ENCODE measurements at places on chromosomes 5 and 9.

GRCh38 chr5:23419115-23419514, 88.3 kb upstream of the PRDM9 start:
- DNase-seq = no peak

DNA sequence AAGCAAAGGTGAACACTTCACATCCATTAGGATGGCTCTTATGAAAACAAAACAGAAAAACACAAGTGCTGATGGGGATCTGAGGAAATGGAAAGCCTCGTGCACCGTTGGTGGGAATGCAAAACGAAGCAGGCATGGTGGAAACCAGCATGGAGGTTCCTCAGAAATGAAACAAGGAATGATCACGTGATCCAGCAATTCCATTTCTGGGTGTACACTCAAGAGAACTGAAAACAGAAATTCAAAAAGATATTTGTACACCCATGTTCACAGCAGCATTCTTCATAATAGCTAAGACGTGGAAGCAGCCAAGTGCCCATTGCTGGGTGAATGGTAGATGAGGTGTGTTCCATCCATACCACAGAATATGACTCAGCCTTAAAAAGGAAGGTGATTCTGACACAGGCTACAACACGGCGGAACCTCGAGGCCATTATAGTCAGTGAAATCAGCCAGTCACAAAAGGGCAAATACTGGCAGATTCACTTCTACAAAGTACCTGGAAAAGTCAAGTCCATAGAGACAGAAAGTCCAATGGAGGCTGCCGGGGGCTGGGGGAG, 87.2 kb upstream of the RAPGEF1 start:
- DNase-seq = no peak

DNA sequence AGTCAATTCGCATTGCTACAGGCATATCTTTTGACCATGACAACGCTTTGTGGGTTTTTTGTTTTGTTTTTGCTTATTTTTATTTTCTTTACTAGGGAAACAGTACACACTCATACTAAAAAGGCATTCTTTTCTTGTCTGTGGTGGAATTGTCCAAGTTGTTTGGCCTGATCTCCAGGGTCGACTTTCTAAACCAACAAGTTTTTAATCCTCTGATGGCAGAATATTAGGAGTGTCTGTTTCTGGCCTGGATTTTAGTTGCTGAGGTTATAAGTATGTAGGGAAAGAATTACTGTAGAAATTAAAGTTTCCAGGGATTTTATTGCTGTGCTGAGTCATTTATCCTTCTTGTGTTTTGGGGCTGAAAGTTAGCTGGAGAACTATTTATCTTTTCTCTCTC, 218.5 kb downstream of the TAF11L14 start:
- no peak for DNase-seq

- DNase-seq = no peak
Measured at GRCh38 chr9:122333169-122333808, 37.5 kb upstream of the PTGS1 start.

DNA sequence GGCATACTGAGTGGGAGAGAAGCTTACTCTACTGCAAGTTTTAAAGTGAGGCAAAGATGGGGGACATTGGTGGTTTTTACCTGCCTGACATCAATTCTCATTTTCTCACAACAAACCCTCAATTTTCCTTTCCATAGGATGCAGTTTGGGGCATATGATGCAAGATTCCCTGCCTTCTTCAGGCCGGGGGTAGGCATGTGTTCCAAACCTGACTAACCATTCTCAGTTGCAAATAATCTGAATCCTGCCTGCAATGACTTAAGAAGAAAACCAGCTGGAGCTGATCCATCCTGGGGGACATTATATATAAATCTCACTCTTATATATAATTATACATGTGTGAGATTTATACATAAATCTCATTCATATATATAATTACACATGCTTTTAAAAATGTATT, 223.6 kb upstream of the EFNA5 start:
- no peak for DNase-seq

- DNase-seq = no peak
Measured at GRCh38 chr5:153308282-153308681, 182.2 kb upstream of the GRIA1 start.

DNA sequence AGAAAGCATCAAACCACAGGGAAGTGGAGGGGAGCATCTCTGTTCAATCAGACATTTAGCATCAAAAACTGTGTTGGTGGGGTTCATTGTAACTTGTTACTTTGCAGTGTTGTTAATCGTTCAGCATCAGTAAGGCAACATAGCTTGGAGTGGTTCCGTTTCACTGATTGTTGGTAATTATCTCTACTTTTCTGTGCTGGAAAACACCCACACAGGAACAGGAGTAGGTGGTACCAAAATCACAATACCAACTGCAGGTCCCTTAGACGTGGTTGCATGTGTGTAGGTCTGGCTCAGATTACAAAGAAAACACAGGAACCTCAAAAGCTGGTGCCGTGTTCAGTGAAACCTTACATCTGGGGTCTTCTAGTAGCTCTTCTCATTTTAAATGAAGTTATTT, 146.8 kb downstream of the RNF180 start:
- DNase-seq = no peak
